ENCODE measurements at places on chromosomes 16 and 17.

- no peak for DNase-seq
Observed at GRCh38 chr17:81655378-81656117, 794 bp downstream of the PDE6G start.

GRCh38 chr17:40448639-40449261 is 5.5 kb downstream of the IGFBP4 start:
- no peak for DNase-seq

DNA sequence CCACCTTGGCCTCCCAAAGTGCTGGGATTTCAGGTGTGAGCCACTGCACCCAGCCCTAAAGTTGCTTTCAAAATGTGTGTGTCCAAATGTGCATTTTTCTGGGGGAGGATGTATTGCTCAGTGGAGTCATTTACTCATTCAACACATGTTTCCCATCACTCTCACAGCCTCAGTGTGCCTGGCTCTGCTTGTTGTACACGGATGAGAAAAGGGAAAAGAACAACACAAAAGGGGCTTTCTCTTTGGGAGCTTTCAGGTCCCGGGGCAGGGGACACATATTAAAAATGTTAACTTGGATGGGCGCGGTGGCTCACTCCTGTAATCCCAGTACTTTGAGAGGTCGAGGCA is 1.7 kb upstream of the PPL start:
- no peak for DNase-seq

DNA sequence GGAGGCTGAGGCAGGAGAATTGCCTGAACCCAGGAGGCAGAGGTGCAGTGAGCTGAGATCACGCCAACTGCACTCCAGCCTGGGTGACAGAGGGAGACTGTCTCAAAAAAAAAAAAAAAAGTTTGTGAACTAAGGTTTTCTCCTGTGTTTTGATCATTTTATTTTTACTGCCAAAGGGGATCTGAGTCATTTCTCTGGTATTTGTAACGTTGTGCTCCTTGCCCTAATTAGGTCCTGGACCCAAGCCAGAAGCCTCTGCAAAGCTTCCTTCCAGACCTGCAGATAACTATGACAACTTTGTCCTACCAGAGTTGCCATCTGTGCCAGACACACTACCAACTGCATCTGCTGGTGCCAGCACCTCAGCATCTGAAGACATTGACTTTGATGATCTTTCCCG is 32.1 kb downstream of the IST1 start:
- DNase-seq = no peak

GRCh38 chr16:50744881-50745280 is 3.0 kb downstream of the CYLD start:
- DNase-seq = no peak

GRCh38 chr16:28168991-28169554 is 42.7 kb downstream of the XPO6 start:
- no peak for DNase-seq

GRCh38 chr17:9484789-9485188 is 90.8 kb downstream of the STX8 start:
- no peak for DNase-seq

DNA sequence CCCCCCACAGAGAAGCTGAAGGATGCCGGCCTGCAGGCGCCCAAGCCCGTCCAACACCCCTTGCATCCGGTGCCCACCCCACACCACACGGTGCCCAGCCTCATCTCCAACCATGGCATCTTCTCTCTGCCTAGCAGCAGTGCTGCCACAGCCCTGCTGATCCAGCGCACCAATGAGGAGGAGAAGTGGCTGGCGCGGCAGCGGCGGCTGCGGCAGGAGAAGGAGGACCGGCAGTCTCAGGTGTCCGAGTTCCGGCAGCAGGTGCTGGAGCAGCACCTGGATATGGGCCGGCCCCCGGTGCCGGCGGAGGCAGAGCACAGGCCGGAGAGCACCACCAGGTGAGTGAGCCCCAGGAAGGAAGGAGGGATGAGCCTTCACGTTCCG is 31.5 kb downstream of the GINS2 start:
- no peak for DNase-seq

DNA sequence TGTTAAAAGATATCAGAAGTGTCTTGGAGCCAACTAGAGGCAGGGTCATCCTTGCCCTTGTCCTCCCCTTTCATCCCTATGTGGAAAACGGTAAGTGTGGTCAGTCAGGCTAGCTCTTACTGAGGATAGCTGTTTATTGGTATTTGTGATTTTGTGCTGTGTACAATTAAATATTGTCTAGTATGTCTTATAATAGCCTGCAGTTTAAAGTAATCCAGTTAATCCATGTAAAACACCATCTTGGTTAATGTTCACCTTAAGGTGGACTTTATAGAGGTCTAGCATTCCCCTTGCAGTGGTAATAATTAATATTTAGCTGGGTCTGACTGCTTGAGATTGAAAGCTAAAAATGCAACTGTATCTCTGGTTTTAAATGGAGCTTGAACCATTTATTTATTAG is 25.6 kb downstream of the METTL9 start:
- DNase-seq = no peak

DNA sequence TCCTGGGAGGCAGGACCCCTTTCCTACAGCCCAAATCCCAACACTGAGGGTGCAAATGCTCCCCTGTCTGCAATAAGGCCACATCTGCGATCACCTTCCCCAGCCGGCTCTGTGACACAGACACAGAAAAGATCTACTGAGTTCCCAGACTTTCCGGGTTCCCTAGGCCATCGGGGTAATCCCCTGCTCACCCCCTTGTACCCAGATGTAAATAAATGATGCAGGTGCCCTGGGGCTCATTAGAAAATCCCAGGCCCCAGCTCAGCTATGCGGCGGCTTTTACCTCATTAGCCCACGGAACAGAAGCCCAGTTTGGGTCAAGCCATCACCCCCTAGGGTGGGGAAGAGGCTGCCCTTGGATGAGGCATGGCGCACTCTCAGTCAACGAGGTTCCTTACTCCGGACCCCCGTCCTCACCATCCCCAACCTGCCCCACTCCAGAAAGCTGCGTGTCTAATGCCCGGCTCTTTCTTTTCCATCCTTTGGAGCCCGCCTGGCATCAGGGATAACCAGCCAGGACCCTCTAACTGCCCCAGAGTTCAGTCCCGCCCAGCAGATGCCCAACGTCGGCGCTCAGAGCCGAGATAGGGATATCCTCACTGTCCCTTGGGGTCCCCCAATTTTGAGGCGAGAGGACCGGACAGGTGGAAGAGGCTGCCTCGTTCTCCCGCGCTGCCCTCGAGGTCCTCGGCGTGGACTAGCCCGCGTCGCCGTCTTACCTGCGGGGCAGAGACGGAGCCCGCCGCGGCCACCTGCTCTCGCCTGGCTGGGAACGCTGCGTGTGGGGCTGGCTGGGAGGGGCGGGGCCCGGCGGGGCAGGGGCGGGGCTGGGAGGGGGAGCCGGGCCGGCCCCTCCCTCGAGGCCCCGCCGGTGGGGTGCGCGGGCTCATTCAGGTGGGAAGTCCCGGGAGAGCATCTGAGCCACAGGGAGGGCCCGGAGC is at the start of gene ZNF385C:
Gene ZNF385C (minus strand): TSS at position 783 of the 941 bp plus-strand sequence. CDS start 35,417 bp downstream, outside the sequence.
- DNase-seq = peak; percentile 57

GRCh38 chr17:27540318-27541101 is 84.3 kb downstream of the KSR1 start:
- DNase-seq = no peak

GRCh38 chr17:10729334-10730193 is at the start of gene TMEM220:
Gene TMEM220, minus strand, starts transcription at chr17:10730023. Its CDS starts 172 bp downstream, at chr17:10729851.
- DNase-seq = no peak

DNA sequence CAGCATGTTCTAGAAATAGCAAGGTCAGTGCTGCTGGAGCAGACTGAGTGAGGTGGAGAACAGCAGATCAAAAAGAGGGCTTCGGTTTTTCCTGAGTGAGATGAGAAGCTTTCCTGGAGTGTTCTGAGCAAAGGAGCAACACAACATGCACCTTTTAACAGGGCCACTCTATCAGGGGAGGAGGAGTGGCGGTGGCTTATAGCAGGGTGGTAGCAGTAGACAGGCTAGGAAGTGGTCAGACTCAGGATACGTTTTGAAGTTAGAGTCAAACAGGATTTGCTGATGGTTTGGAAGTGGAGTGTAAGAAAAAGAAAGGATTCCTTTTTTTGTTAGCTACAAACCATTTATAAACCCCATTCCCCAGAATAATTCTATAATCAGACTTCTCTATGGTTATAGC is 12.5 kb downstream of the POLG2 start:
- no peak for DNase-seq

- DNase-seq = no peak
Observed at GRCh38 chr16:56662357-56663354, 4.9 kb downstream of the MT1F start.

- DNase-seq = no peak
Observed at GRCh38 chr16:85227946-85228862, 115.9 kb upstream of the CIBAR2 start.

- no peak for DNase-seq
Observed at GRCh38 chr17:40750391-40750790, 4.7 kb downstream of the KRT25 start.

GRCh38 chr16:24944206-24944605 is 71.0 kb downstream of the ARHGAP17 start:
- no peak for DNase-seq

All from T-helper 17 cell (primary cell).